ENCODE measurements at places on chromosomes 5 and 9.

DNA sequence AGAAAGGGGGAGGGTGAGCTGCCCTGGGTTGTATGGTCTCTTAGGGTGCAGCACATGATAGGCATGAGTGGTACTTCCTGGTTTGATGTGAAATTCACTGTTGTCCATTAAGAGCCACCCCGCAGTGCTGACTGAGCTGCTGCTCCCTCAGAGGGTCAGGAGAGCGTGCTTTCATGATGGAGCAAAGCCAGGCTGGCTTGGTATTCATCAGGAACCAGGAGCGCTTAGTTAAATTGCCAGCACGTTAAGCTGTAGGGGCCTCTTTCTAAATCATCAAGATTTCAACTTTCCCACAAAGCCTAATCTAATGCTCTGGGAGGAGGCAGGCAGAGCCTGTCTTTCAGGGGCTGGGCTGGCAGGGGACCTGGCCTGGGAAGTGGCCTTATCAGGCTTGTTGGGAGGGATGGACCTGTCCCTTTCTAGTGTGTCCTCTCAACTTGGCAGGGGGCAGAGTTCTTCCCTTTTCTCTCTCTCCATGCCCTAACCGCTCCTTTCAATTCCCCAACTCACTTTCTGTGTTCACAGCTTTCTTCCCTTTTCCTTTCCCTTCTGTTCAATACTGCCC lies 7.9 kb downstream of the CYSTM1 start:
- no peak overlapping the region for H3K4me3 ChIP-seq
- H3K27ac ChIP-seq: 0 out of 2 replicates have a peak overlapping the region, but pooled peaks have one; percentile 13
- no peak for DNase-seq
- no peaks in the 10 kb centered on the region for H3K36me3 ChIP-seq

DNA sequence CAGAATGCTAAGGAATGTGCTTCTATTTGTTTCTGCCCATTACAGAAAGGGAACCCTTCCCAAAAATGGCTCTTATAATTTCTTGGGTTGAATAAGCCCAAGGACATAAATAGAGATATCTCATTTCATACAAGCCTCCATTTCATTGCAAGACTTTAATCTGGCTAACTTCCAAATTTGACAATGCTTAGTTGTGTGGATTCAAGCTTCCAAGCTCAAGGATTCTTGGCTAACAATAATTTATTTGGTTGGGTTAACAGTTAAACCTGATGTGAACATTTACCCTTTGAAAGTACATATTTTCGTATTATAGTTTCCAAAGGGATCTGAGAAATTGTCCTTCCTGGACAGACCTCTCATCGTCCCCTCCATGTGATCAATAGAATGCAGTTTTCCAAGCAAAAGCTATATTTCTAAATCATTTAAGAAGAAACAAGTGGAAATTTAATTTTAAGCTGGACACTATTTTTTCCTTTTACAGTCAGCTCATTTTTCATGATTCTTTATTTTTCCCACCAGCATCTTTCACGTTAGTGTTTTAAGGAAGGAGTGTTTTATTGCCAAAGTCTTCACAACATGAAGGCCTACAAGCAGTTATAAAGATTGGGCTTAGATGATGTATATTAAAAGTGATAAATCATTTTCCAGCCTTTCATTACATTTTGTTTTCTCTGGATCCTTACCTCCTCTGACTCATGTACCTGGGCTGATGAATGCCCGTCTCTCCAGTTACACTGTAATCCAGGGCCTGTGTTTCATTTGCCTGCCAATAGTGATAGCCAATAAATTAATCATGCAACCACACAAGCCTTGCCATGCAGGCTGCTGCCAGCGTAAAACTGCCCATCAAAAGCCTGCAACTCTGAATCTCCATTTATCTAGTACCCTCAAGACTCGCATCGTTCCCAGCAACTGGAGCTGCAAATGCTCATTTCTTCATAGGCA lies 176.7 kb downstream of the NTRK2 start:
- H3K27me3 ChIP-seq: no peaks in the 10 kb centered on the region
- DNase-seq: no peak
- H3K27ac ChIP-seq: no peak overlapping the region
- H3K4me3 ChIP-seq: no peak overlapping the region

DNA sequence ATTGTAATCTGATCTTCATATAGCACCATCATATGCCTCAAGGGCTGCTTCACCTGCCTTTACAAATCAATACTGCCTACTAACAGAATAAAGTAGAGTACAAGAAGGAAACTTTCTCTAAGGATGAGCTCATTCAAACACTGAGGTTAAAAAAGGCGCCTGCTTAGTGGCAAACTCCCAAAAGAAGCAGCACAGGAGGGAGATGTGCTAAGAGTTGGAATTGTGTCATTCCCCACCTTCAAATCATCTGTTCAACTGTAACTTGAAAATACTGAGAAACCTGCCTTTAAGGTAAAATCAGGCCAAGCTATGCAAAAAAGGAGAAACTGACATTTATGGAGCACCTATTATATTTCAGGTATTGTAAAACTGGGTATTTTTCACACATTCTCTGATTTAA lies 560.6 kb downstream of the PTPRD start:
- no peak overlapping the region for H3K4me3 ChIP-seq
- H3K27ac ChIP-seq: no peak overlapping the region
- DNase-seq: no peak
- no peaks in the 10 kb centered on the region for H3K4me1 ChIP-seq

DNA sequence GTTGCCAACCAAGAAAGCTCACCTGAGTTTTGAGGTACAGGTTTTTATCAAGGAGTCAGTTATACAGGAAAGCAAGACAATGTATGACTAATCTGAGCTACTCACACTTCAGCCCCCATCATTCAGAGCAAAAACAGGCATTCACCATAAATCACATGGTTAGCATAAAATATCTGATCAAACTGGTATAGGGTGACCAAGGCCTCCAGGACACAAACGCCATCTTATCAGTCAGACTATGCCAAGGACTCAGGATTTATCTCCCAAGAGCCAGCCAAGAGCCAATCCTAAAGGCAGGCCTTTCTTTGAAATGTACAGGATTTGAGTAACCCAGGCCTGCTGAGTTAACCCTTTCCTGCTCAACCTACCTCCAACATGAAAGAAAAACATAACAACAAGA lies 313.0 kb upstream of the NREP start:
- H3K27me3 ChIP-seq: no peaks in the 10 kb centered on the region
- DNase-seq: no peak
- no peaks in the 10 kb centered on the region for H3K36me3 ChIP-seq
- H3K27ac ChIP-seq: no peak overlapping the region

- H3K27me3 ChIP-seq: no peaks in the 10 kb centered on the region
- no peaks in the 10 kb centered on the region for H3K4me1 ChIP-seq
- H3K36me3 ChIP-seq: no peaks in the 10 kb centered on the region
- H3K27ac ChIP-seq: no peak overlapping the region
These were observed 14.1 kb upstream of the PTGR1 start for GRCh38 chr9:111613436-111614040.

Measured in Panc1 (cell line).